ENCODE measurements at places on chromosomes 5 and 9.

DNA sequence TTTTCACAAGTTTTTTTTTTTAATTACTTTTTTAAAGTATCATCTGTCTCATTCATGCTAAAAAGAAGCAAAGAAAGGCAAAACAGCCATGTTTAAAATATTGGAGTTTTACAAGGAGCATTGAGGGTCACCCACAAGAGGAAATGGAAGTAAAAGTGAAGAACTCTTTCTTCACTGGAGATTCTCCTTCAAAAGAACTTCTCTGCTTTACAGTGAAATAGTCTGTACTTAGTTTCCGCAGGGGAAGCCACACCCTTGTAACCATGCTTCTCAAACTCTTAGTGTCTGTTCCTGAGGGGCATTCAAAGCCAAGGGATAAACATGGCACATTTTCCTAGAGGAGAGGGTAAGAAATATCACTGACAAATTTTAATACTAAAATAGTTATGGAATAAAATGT is 8.6 kb downstream of the C9orf72 start:
- DNase-seq: peak; percentile 81

DNA sequence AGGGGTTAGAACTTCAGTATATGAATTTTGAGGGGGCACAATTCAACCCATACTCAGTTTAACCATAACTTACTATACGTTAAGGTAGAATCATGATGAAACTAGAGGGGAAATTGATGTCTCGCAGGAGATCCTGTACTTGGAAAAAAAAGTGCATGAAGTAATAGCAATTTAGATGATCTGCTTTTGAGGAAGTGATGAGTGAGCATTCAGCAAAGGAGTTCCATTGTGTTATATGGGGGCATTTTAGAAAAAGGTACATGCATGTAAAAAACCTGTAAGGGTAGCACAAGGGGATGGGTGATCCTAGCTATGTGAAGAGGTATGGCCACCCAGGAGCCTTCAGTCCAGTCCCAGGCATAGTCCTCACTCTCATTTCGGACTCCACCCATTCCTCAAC is 14.8 kb upstream of the TMC1 start:
- peak; percentile 5 for DNase-seq

GRCh38 chr5:173834071-173834771 is 53.9 kb upstream of the CPEB4 start:
- no peak for DNase-seq

DNA sequence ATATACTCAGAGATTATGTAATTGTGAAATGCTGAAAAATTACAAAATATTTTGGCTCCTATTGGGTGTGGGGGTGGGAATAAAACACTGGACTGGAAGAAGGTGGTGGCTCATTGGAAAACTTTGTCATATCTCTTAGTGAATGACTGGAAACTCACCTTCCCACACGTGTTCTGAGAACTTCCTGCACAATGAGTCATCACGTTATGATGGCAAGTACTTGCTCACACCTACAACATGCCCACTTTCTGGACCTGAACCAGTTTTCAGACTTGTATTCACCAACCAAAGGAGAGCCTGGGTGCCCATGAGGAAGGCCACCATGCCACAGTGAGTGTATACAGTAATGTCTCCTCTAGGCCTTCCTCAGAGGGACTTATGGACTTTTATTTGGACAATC is 294.8 kb downstream of the ASTN2 start:
- no peak for DNase-seq

- no peak for DNase-seq
Measured at GRCh38 chr5:54094706-54095105, 215.7 kb downstream of the ARL15 start.

Measured in suppressor macrophage treated with lipopolysaccharide for 1 hour (primary cell).